Inflammatory macrophage treated with lipopolysaccharide for 4 hours (primary cell): ENCODE measurements at places on chromosomes 5 and 9.

- DNase-seq = no peak
These were observed 334.7 kb downstream of the NR2F1-AS1 start for GRCh38 chr5:93246090-93246855.

DNA sequence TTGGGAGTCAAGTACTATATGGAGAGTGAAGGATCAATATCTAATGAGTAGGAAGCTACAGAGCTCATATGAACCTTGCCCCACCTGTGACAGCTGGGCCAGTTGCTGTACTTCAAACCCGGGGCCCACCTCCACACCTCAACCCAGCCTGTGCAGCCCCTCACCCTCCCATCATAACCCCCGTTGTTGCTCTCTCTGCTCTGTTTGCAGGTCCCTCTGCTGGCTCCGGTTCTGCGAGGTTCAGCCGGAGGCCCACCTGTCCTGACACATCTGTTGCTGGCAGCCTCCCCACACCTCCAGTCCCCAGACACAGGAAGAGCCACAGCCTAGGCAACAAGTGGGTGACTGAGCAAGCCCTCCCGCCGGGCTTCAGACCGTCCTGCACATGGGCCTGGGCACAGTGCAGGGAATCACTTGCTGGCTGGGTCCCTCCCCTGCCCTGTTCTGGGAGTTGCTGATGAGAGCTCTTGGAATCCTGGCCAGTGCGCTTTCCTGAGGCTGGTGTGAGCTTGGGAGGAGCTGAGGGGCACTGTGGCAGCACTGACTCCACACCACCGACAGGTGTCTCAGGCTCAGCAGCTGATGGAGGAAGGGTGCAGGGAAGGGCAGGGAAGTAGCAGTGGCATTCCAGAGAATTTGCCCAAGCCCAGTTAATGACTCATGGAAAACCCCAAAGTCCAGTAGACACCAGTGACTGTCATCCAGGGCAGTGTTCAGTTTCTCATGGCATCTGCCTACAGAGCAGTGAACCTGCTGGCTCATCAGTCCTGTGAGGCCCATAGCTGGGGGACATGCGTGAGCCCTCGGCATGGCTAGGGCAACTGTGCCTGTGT lies 69.5 kb upstream of the GARNL3 start:
- DNase-seq = no peak

GRCh38 chr5:58794875-58795274 lies 212.0 kb downstream of the RAB3C start:
- peak; percentile 72 for DNase-seq

DNA sequence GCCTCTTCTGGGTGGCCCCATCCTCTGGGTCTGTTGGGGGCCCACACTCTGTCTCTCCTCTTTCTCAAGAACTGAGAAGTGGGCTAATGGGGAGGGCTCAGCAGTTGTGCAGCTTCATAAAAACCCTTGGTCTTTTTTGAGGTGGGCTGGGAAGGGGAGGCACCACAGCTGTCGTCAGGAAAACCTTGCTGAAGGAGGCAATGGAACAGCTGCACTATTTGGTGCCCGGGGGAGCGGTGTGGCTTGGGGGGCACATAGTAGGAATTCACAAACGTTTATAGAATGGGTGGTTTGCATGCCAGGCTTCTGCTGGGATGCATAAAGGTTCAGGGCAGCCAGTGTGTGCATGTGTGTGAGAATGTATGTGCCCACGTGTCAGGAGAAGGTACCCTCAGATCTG lies 3.2 kb upstream of the IER5L start:
- DNase-seq = no peak

DNA sequence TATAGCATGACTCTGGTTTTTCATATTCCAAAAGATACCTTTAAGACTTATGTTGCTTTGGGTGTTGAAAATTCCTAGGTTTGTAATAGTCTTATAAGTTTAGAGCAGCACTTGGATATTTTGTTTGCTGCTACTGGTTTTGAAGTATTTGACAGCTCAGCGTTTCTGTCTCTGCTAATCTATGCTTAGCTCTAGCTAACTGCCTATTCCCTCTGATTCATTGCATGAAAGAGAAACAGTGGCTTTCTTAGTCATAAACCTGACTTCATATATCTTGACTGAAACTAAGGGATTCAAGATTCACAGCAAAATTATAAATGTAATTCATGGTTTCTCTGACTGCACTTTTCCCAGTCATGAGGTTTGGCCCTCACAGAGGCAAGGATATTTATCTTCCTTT lies 35.6 kb upstream of the ANXA1 start:
- DNase-seq = peak; percentile 28

GRCh38 chr5:1380011-1380817 lies 35.3 kb upstream of the CLPTM1L start:
- peak; percentile 15 for DNase-seq

GRCh38 chr9:113139225-113139829 lies 11.5 kb upstream of the SLC31A2 start:
- DNase-seq = no peak

GRCh38 chr9:94984891-94985476 lies 258.5 kb downstream of the AOPEP start:
- DNase-seq = no peak

DNA sequence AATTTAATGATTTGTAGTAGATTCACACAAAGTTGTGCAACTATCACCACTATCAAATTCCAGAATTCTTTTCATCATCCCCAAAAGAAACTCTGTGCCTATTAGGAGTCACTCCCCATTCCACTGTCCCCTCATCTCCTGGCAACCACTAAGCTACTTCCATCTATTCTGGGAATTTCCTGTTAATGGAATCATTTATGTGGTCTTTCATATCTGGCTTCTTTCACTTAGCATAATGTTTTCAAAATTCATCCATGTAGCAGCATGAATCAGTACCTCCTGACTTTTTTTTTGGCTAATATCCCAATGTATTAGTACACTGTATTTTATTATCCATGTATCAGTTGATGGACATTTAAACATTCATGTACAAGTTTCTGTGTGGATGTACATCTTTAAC lies 157.6 kb downstream of the TTC39B start:
- no peak for DNase-seq

- DNase-seq = no peak
These were observed 26.6 kb downstream of the DUSP1 start for GRCh38 chr5:172744123-172745104.
